ENCODE measurements at places on chromosomes 7 and 10. TPM values are rescaled to one million over a fixed set of nuclear protein-coding genes. Genes with fewer than 3 reads are reported as not detected.

CCDC126 gene
- total RNA-seq, result 30.7 TPM

DNA sequence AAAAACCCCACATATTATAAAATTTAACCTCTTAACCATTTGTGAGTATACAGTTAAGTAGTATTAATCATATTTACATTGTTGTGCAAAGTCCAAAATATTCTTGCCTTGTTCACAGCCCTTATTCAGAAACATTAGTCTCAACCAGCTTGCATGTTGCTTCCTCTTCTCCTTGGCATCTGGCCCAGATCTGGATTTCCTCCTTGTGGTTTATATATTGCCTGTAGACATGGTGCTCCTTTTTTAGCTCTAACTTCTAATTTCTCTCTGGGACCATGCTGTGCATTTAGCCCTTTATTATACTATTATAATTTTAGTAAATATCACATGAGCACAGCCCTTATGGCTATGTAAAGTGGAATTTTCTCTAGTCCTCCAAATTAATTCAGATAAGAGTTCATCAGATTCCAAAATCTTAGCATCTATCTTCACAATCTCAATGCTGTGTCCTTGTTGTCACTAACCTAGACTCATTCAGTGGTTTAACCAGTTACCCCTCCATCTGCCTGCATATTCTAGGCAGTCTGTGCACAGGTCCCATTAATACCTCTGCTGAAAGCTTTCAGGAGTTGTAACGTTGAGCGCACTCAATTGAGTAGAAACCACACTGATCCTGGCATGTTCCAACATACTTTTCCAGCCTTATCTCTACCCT lies 7.9 kb downstream of the CPED1 start:
- DNase-seq, result no peak

MARCHF5 gene
- total RNA-seq, result 29.3 TPM

GARIN1A gene
- total RNA-seq, result 0.79 TPM

CDNF gene
- total RNA-seq, result 1.9 TPM

GRCh38 chr10:114624951-114625780 lies 32.9 kb downstream of the ABLIM1 start:
- DNase-seq, result no peak

DNA sequence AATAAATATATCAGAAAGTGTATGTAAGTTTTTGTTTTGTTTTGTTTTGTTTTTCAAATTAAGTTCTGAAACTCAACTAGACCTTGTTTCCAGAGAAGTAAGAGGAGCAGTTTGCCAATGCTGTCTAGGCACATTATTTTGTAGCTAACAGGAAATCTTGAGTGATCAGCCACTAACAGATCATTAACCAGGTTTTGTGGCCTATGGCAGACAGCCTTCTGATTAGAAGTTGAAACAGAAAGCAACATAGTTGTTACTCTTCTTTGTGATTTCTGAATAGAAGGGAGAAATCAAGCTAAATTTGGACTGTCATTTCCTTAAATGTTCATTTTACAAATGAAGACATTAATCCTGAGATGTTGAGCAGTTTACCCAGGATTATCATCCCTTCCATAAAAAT lies 142.6 kb downstream of the PLXDC2 start:
- DNase-seq, result no peak

All from urinary bladder (tissue), 4 donors.